ENCODE measurements at places on chromosomes 5 and 9.
A peak's percentile ranks its signal among the peaks of the same experiment; 100 is the strongest.

DNA sequence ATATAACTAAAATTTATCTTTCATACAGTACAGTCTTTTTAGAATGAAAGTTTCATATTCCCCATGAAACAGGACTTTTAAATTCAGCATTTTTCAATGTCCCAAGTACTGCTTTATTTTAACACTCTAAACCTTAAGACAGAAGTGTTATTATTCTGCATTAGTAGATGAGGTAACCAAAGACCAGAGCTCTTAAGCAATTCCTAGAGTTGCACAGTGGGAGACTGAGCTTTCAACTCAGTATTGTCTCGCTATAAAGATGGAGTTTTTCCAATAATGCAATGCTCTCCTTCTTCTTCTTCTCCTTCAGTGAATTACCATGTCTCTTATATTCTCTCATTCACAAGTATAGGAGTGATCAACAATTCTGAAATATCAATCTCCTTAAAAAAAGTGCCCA lies 479.7 kb downstream of the CETN3 start:
- no peaks in the 10 kb centered on the region for H3K36me3 ChIP-seq
- no peaks in the 10 kb centered on the region for H3K27me3 ChIP-seq
- no peak overlapping the region for H3K27ac ChIP-seq
- no peak overlapping the region for H3K4me3 ChIP-seq
- no peak for DNase-seq
- no peaks in the 10 kb centered on the region for H3K4me1 ChIP-seq

GRCh38 chr5:71872311-71872864 lies 153.3 kb downstream of the CARTPT start:
- H3K27me3 ChIP-seq: no peaks in the 10 kb centered on the region
- H3K27ac ChIP-seq: no peak overlapping the region
- no peaks in the 10 kb centered on the region for H3K36me3 ChIP-seq
- H3K4me1 ChIP-seq: no peaks in the 10 kb centered on the region
- H3K4me3 ChIP-seq: no peak overlapping the region
- DNase-seq: no peak

DNA sequence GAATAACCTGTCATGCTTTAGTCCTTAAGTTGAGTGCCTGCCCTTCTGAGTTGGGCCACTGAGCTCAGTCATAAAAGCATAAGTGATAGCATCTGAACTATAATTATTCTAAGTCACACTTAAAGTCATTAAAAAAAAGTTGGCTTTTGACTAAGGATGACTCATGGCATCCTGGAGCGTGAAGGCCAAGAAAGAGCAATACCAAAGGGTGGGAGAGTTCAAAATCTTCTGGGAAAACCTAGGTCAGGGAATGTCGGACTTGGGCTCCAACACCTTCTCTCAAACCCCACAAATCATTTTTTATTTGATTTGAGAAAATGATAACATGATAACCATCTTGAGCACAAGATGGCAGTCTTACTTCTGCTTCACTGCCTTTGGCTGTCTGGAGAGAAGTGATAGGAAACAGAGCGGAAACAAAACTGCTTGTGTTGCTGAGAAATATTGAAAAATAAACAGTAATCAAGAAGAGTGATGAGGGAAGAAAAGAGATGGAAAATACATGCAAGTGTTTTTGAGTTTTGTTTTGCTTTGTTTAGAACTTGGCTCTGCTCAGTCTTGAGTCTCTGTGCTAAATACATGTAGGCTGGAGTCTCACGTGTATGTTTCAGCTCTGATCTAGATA lies 16.9 kb upstream of the NTRK2 start:
- H3K4me1 ChIP-seq: no peaks in the 10 kb centered on the region
- H3K27me3 ChIP-seq: no peaks in the 10 kb centered on the region
- no peak overlapping the region for H3K27ac ChIP-seq
- no peak for DNase-seq
- no peaks in the 10 kb centered on the region for H3K36me3 ChIP-seq

GRCh38 chr9:114641967-114642366 lies 15.6 kb downstream of the TEX53 start:
- DNase-seq: no peak
- H3K27ac ChIP-seq: no peak overlapping the region
- H3K4me1 ChIP-seq: no peaks in the 10 kb centered on the region
- H3K4me3 ChIP-seq: no peak overlapping the region

- no peaks in the 10 kb centered on the region for H3K36me3 ChIP-seq
- H3K27ac ChIP-seq: no peak overlapping the region
- DNase-seq: no peak
- H3K4me1 ChIP-seq: no peaks in the 10 kb centered on the region
- no peaks in the 10 kb centered on the region for H3K27me3 ChIP-seq
These were observed 188.5 kb downstream of the CACNA1B start for GRCh38 chr9:138066049-138066448.

DNA sequence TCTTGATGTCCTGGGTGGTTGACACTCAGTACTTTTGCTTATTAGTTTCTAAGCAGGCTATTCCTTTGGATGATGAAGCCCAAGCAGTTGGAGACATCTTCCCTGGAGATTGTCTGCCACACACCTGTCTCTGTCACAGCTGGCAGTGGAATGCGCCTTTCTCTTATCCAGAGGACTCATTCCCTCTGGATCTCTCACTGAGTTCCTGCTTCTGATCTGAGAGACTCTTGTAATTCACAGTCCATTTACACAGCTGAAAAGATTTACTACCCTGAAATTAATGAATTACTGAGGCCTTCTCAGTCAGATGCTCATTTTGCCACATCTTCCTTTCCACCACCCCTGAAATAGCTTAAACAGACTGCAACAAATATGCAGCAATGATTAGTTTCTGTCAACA lies 15.9 kb downstream of the TAL2 start:
- H3K4me3 ChIP-seq: no peak overlapping the region
- H3K27ac ChIP-seq: no peak overlapping the region
- DNase-seq: no peak
- no peaks in the 10 kb centered on the region for H3K36me3 ChIP-seq
- H3K27me3 ChIP-seq: peaks cover 6% of the 10 kb centered on the region
- no peaks in the 10 kb centered on the region for H3K4me1 ChIP-seq

GRCh38 chr9:103707181-103707580 lies 386.9 kb upstream of the SMC2 start:
- H3K27ac ChIP-seq: no peak overlapping the region
- DNase-seq: no peak
- no peaks in the 10 kb centered on the region for H3K36me3 ChIP-seq
- H3K4me1 ChIP-seq: no peaks in the 10 kb centered on the region
- H3K4me3 ChIP-seq: no peak overlapping the region

GRCh38 chr9:69412741-69413150 lies 87.7 kb downstream of the ENTREP1 start:
- no peak overlapping the region for H3K4me3 ChIP-seq
- H3K27me3 ChIP-seq: no peaks in the 10 kb centered on the region
- no peak for DNase-seq
- H3K4me1 ChIP-seq: no peaks in the 10 kb centered on the region
- H3K36me3 ChIP-seq: no peaks in the 10 kb centered on the region

GRCh38 chr5:177524941-177525655 lies 8.3 kb upstream of the DDX41 start:
- no peak overlapping the region for H3K4me3 ChIP-seq
- no peaks in the 10 kb centered on the region for H3K27me3 ChIP-seq
- no peak for DNase-seq
- peaks cover 5% of the 10 kb centered on the region for H3K4me1 ChIP-seq

GRCh38 chr5:68283766-68284165 lies 68.2 kb downstream of the PIK3R1 start:
- peak overlapping the region; percentile 68 for H3K27ac ChIP-seq
- H3K4me1 ChIP-seq: peaks cover 100% of the 10 kb centered on the region
- no peak overlapping the region for H3K4me3 ChIP-seq
- no peak for DNase-seq
- peaks cover 55% of the 10 kb centered on the region for H3K36me3 ChIP-seq

GRCh38 chr5:149172261-149172660 lies 31.0 kb downstream of the ABLIM3 start:
- no peaks in the 10 kb centered on the region for H3K4me1 ChIP-seq
- no peak overlapping the region for H3K27ac ChIP-seq
- H3K4me3 ChIP-seq: no peak overlapping the region

GRCh38 chr5:160657068-160657507 lies 194.9 kb downstream of the ATP10B start:
- H3K36me3 ChIP-seq: no peaks in the 10 kb centered on the region
- DNase-seq: peak; percentile 76
- H3K4me3 ChIP-seq: peak overlapping the region; percentile 15
- no peaks in the 10 kb centered on the region for H3K27me3 ChIP-seq

DNA sequence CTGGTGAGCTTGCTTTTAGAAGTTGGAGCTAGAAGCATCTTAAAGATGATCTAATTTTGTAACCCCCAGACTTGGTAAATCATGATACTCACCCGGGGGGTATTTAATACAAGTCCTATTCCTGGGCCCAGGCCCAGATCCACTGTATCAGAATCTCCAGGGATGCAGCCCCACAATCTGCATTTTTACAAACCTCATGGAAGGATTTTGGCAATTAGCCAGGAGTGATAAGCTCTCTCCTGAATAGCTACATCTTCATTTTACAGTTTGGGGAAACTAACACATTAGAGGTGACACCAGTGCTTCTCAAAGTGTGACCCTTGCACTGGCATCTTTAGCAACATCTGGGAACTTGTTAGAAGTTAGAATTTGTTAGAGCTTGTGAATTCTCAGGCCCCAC lies 31.2 kb upstream of the OTP start:
- no peak for DNase-seq
- H3K27me3 ChIP-seq: peaks cover 6% of the 10 kb centered on the region
- H3K4me3 ChIP-seq: no peak overlapping the region
- H3K4me1 ChIP-seq: no peaks in the 10 kb centered on the region
- no peaks in the 10 kb centered on the region for H3K36me3 ChIP-seq
- H3K27ac ChIP-seq: no peak overlapping the region
